Lung (tissue), 17 donors: ENCODE measurements at places on chromosomes 6 and 20. TPM values are rescaled to one million over a fixed set of nuclear protein-coding genes. Genes with fewer than 3 reads are reported as not detected.
A peak's percentile ranks its signal among the peaks of the same experiment; 100 is the strongest.

GRCh38 chr6:39035681-39036080, 12.9 kb upstream of the GLP1R start:
- peaks cover 7% of the 10 kb centered on the region for H3K4me1 ChIP-seq
- no peaks in the 10 kb centered on the region for H3K36me3 ChIP-seq
- no peak for DNase-seq
- no peaks in the 10 kb centered on the region for H3K27me3 ChIP-seq
- no peak overlapping the region for H3K27ac ChIP-seq
- H3K4me3 ChIP-seq = no peak overlapping the region

DNA sequence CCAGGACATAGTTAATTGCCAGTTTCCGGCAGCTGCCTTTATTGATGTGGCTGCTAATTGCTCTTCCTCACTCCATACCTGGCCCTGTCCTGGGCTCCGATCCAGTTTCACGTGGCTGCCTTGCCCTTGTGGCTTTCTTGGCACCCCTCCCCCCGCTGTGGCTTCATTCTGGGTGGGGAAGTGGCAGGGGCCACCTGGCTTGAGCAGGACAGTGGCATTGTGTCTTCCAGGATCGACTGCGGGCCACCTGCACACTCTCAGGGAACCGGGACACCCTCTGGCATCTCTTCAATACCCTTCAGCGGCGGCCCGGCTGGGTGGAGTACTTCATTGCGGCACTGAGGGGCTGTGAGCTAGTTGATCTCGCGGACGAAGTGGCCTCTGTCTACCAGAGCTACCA, 10.8 kb downstream of the MAVS start:
- H3K4me3 ChIP-seq = no peak overlapping the region
- no peak overlapping the region for H3K27ac ChIP-seq
- H3K36me3 ChIP-seq = peaks cover 34% of the 10 kb centered on the region
- H3K27me3 ChIP-seq = no peaks in the 10 kb centered on the region
- DNase-seq = no peak
- peaks cover 4% of the 10 kb centered on the region for H3K4me1 ChIP-seq

GRCh38 chr20:11338496-11339306, 579.0 kb upstream of the BTBD3 start:
- no peaks in the 10 kb centered on the region for H3K4me1 ChIP-seq
- no peak overlapping the region for H3K4me3 ChIP-seq
- DNase-seq = no peak
- no peak overlapping the region for H3K27ac ChIP-seq
- H3K36me3 ChIP-seq = no peaks in the 10 kb centered on the region

DNA sequence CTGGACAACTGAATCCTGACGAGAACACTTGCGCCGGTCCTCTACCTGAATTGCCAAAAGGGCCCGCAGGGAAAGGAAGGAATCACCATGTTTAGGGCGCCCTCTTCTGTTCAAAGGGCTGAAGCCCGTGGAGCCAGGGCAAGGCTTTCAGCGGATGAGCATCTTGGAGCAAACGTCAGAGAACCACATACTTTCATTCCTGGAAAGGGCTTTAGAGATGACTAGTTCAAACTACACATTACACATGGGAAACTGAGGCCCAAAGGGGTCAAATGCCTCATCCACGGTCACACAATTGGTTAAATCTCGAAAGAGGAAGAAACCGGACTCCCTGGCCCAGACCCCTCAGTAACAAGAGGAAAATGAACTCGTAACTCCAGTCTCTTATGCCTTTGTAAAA, 11.5 kb upstream of the ZNF133 start:
- H3K27ac ChIP-seq = no peak overlapping the region
- peaks cover 4% of the 10 kb centered on the region for H3K27me3 ChIP-seq
- no peaks in the 10 kb centered on the region for H3K36me3 ChIP-seq
- peak; percentile 68 for DNase-seq
- H3K4me1 ChIP-seq = no peaks in the 10 kb centered on the region
- H3K4me3 ChIP-seq = no peak overlapping the region

DNA sequence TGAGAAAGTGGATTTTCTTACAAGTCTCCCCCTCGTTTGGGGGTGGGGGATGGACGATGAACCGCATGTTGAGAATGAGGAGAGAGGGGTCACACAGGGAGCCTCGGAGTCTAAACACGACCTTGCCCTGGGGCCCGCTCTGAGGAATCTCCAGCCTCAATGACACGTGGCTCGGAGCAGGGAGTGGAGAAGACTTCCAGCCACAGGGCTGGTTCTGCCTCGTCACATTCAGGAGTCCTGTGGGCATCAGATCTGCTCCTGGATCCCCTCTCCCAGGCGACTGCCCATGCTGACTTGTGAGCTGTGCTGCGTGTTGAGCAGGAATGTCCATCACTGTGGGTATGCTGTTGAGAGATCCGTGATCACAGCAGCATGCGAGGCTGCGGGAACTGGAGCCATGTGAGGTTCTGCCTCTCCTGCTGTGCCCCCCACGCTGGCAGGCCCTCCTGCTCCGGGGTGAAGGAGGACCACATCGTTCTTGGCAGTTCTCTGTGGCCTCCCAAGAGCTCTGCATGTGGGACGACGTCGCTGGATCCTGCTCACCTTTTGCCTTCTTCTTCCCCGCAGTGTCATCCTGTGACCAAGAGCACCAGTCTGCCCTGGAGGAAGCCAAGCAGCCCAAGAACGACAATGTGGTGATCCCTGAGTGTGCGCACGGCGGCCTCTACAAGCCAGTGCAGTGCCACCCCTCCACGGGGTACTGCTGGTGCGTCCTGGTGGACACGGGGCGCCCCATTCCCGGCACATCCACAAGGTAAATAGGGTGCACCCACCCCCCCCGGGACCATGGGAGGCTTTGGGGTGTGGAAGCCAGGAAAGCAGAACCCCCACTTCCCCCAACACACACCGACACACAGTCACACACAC, 157.5 kb downstream of the SMOC2 start:
- H3K4me3 ChIP-seq = no peak overlapping the region
- no peaks in the 10 kb centered on the region for H3K36me3 ChIP-seq
- peaks cover 13% of the 10 kb centered on the region for H3K27me3 ChIP-seq
- DNase-seq = no peak
- no peaks in the 10 kb centered on the region for H3K4me1 ChIP-seq

- no peaks in the 10 kb centered on the region for H3K4me1 ChIP-seq
- H3K36me3 ChIP-seq = no peaks in the 10 kb centered on the region
- H3K27me3 ChIP-seq = no peaks in the 10 kb centered on the region
- no peak overlapping the region for H3K4me3 ChIP-seq
- no peak for DNase-seq
Observed at GRCh38 chr6:169997930-169998218, 246.5 kb downstream of the ERMARD start.

GRCh38 chr6:21143645-21144044, 449.9 kb upstream of the SOX4 start:
- no peak overlapping the region for H3K4me3 ChIP-seq
- H3K27ac ChIP-seq = no peak overlapping the region
- DNase-seq = no peak

DNA sequence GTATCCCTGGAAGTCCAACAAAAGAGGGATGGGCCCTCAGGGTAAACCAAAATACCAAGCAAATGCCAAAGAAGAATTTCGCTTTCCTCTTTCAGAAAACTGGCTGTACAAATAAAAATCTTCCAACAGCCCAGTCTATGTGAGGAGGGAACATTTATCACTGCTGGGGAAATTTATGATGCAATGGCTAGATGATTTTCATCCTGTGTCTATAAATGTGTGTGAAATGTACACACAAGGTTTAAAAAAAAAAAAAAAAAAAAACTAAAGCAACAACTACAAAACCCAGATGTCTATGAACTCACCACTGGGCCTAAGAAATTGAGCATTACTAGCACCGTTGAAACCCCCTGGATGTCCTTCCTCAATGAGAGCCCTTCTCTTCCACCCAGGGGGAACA, 68.7 kb upstream of the SLC4A11 start:
- H3K27ac ChIP-seq = no peak overlapping the region
- peaks cover 37% of the 10 kb centered on the region for H3K36me3 ChIP-seq
- no peak for DNase-seq
- no peak overlapping the region for H3K4me3 ChIP-seq
- no peaks in the 10 kb centered on the region for H3K27me3 ChIP-seq

GRCh38 chr20:19929012-19929360, 88.2 kb upstream of the NAA20 start:
- H3K36me3 ChIP-seq = no peaks in the 10 kb centered on the region
- H3K27ac ChIP-seq = peak overlapping the region; percentile 70
- H3K4me1 ChIP-seq = peaks cover 56% of the 10 kb centered on the region
- H3K4me3 ChIP-seq = no peak overlapping the region

DNA sequence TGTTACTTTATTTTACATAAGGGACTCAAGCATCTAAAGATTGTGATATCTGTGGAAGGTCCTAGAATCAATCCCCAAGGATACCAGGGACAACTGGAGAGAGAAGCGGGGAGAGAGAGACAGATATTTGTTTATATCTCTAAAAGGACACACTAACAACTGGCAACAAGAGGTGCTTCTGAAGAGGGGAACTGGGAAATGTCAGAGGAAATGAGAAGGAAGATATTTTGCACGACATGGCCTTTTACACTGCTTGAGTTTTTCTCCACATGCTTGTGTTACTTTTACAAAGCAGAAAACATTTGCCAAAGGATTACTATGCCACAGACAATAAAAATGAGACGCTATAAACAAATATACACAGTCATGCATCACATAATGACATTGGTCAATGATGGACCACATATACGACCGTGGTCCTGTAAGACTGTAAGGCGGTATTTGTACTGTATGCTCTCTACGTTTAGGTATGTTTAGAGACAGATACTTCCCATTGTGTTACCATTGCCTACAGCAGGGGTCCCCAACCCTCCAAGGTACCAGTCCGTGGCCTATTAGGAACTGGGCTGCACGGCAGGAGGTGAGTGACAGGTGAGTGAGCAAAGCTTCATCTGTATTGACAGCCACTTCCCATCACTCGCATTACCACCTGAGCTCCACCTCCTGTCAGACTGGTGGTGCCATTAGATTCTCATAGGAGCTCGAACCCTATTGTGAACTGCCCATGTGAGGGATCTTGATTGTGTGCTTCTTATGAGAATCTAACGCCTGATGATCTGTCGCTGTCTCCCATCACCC, 64.6 kb upstream of the PTPN1 start:
- peaks cover 43% of the 10 kb centered on the region for H3K4me1 ChIP-seq
- H3K27me3 ChIP-seq = no peaks in the 10 kb centered on the region
- no peak overlapping the region for H3K4me3 ChIP-seq

GRCh38 chr20:49230021-49230420, 10.8 kb downstream of the DDX27 start:
- DNase-seq = no peak
- H3K36me3 ChIP-seq = peaks cover 35% of the 10 kb centered on the region
- no peaks in the 10 kb centered on the region for H3K27me3 ChIP-seq
- H3K4me3 ChIP-seq = no peak overlapping the region
- H3K4me1 ChIP-seq = no peaks in the 10 kb centered on the region

- DNase-seq = no peak
- no peak overlapping the region for H3K27ac ChIP-seq
- peaks cover 16% of the 10 kb centered on the region for H3K4me1 ChIP-seq
- no peak overlapping the region for H3K4me3 ChIP-seq
Observed at GRCh38 chr6:34146801-34147592, 1.1 kb upstream of the GRM4 start.

DNA sequence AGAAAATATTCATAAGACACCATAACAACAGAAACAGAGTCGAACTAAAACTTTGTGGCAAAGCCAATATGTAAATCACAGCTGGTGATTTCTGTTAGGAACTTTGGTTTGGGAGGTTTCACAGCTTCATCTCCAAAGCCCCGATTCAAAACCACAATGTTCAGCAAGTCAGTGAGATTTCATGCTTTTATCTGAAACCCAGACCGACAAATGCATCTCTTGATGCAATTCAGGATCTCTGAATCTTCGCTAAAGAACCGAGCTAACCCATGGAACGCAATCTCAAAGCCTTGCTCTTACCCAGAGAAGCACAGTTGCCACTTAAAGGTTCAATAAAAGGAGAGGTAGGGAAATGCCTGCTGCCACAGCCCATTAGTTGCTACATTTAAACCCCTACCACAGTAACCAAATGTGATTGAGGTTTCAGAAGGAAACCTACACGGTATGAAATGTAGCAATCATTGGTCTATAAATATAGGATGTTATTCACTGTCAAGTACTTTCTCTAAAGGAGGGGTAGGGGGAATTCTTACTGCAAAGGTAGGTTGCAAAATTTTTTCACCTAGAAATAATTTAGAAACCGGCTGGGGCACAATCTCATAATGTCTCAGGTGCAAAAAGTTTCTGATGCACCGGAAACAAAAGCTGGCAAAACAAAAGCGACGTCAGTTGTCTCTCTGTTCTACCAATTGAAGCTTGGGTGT, 381.0 kb upstream of the ARID1B start:
- no peaks in the 10 kb centered on the region for H3K4me1 ChIP-seq
- H3K27me3 ChIP-seq = no peaks in the 10 kb centered on the region
- peak; percentile 27 for DNase-seq
- H3K36me3 ChIP-seq = no peaks in the 10 kb centered on the region
- no peak overlapping the region for H3K27ac ChIP-seq
- H3K4me3 ChIP-seq = no peak overlapping the region

DNA sequence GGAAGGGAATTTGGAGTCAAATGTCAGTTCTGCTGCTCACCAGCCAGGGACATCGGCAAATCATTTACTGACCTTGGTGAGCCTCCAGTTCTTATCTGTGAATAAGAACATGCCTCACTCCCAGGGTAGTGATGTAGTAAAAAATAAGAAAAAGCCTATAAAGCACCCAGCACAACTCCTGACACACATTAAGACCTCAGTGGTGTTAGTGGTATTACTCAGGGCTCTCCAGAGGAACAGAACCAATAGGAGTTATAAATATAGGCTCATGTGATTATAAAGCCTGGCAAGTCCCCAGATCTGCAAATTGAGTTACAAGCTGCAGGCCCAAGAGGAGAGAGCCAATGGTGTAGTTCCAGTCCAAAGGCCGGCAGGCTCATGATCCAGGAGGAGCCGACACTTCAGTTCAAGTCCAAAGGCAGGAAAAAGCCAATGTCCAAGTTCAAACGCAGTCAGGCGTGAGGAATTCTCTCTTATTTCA, 71.3 kb upstream of the EYA2 start:
- H3K4me1 ChIP-seq = no peaks in the 10 kb centered on the region
- no peak overlapping the region for H3K27ac ChIP-seq
- H3K27me3 ChIP-seq = no peaks in the 10 kb centered on the region

DNA sequence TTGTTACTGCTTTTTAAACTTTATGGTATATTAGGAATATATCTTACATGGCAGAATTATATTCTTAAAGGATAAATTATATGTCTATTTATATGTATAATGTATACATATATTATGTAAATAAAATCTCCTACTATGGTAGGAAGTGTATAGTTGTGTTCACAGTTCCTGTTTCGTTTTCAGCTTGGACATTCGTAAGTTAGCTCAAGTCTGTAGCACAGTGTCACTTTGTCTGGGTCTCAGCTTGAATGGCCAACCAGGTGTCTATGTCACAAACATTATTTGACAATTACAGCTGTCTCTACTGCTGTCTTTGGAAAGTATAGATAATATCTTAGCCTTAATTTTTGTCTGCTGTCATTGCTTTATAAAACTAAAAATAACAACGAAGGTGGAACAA, 303.9 kb downstream of the CDKAL1 start:
- H3K27ac ChIP-seq = no peak overlapping the region
- H3K4me3 ChIP-seq = no peak overlapping the region
- H3K27me3 ChIP-seq = no peaks in the 10 kb centered on the region
- H3K36me3 ChIP-seq = no peaks in the 10 kb centered on the region

Gene HLA-DPA1
- total RNA-seq = 96.2 TPM

Gene NKX2-2
- total RNA-seq = not detected

Gene MCHR2
- total RNA-seq = not detected

Gene C6orf52
- total RNA-seq = 1.3 TPM

Gene MTFR2
- 0.65 TPM for total RNA-seq

Gene ZBP1
- 1.3 TPM for total RNA-seq

Gene OPRM1
- not detected for total RNA-seq

Gene ELOVL2
- 2.8 TPM for total RNA-seq
